ENCODE measurements at places on chromosomes 5 and 9.

DNA sequence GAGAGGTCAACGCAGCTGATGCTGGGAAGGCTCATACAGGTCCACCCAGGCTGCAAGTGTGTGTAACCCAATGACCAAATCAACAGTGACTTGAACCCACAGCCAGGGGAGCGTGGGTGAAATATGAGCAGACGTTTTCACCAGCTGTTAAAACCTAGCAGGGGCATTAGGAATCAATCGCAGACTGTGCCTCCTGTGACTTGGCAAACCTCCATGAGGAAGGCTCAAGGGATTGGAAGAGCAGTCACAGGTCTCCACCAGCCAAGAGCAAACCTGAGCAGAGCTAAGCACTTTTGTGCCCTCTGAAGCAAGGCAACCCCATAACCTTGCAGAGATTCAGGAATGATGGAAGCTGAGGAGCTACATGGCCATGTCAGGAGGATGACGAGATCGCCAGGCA, 25.5 kb downstream of the INSYN2B start:
- DNase-seq = no peak

GRCh38 chr5:18141222-18141621, 507.0 kb downstream of the TAF11L14 start:
- no peak for DNase-seq

GRCh38 chr5:112372543-112372942, 46.5 kb downstream of the EPB41L4A start:
- no peak for DNase-seq

DNA sequence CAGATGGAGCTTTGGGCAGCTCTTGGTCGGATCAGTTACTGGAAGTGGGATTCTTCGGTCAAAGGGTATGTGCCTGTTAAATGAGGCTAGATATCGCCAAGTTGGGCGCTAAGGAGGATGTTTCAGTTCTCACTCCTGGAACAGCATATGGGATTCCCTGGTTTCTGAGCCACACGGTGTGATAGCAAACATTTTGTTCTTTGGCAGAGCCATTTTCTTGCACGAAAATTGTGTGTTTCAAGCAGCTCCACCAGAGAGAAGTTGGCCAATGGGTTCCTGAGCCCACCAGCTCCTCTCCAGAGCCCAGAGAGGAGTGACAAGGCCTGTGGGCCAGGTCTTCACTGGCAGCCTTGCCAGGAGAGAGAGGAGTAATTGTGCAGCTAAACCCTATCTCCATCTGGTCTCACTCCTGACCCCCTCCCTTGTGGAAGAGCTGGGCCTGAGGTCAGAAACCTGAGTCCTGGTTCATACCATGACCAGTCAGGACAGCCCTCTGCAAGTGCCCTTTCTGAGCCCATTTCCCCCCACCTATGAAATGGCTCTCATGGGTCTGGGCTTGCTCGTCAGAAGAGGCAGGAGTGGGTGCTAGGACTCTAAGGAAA, 10.7 kb upstream of the SLC6A7 start:
- DNase-seq = no peak

- no peak for DNase-seq
Measured at GRCh38 chr9:78143281-78144007, 92.4 kb upstream of the CEP78 start.

DNA sequence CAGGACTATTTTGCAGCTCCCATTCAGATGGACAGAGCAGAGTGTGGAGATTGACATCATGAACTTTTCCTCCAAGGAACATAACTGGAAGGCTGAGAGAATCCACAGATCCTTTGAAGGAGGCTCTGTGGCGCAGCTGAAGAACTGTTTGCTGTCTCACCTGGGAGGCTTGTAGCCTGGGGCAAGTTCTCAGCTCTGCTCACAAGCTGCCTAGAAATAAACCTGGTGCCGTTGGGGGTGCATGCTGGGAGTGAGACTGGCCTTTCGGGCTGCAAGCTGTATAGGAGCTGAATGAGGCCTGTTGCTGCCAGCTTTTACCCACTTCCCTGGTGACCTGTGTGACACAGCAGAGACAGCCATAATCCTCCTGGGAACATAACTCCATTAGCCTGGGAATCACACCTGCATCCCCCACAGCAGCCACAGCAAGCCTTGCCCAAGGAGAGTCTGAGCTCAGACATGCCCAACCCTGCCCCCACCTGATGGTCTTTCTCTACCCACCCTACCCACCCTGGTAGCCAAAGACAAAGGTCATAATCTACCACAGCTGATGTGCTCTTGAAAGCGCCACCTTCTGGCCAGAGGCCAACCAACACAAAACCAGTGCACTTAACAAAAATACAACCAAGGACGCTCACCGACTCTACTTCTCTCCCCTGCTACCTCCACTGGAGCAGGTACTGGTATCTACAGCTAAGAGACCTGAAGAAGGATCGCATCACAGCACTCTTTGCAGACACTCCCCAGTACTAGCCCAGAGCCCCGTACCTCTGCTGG, 205.1 kb upstream of the MRPS30 start:
- no peak for DNase-seq

All from stimulated activated naive B cell treated with anti-CD40 and anti-IgM and Interleukin-4, amounts not matched to agents 10 μg/mL and 1 μg/mL and 100 μg/mL, for 72 hours (primary cell).